Heart right ventricle (tissue), 16 donors: ENCODE measurements at places on chromosomes 4 and X. TPM values are rescaled to one million over a fixed set of nuclear protein-coding genes. Genes with fewer than 3 reads are reported as not detected.
A peak's percentile ranks its signal among the peaks of the same experiment; 100 is the strongest.

Gene FGA
- not detected for total RNA-seq

Gene GLOD5
- total RNA-seq: not detected

Gene MAPK10
- total RNA-seq: 5.9 TPM

Gene CMC4
- total RNA-seq: 23.7 TPM

Gene RASL11B
- total RNA-seq: 1.2 TPM

Gene XIAP
- total RNA-seq: 28.7 TPM

Gene RIPPLY1
- total RNA-seq: not detected

Gene SLC2A9
- total RNA-seq: 5.5 TPM

Gene KLHL34
- total RNA-seq: 2.6 TPM

Gene MAGEB17
- not detected for total RNA-seq

Gene SFRP2
- total RNA-seq: not detected

Gene MSX1
- 3.2 TPM for total RNA-seq

Gene CPZ
- total RNA-seq: not detected

DNA sequence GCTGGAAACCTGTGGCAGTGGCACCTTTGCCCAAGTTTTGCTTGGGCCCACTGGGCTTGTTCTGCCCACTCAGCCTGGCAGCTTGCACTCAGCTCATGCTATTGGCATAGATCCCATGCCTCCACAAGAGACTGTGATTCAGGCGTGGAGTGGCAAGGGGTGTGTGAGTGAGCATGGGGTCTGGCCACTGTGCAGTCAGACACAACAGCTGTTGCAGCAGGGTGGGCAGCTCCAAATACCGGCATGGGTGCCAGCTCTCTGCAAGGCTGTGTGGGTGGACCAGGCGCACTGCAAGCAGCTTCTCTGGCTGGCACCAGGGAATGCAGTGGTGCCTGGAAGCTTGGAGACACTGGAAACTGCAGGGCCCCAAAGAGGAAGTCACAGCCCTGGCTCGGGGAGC is 27.4 kb upstream of the DIPK2B start:
- no peak for DNase-seq

- no peak for DNase-seq
Measured at GRCh38 chr4:139129206-139129605, 47.8 kb downstream of the ELF2 start.

- no peak for DNase-seq
Measured at GRCh38 chr4:8534129-8534528, 46.1 kb upstream of the GPR78 start.

DNA sequence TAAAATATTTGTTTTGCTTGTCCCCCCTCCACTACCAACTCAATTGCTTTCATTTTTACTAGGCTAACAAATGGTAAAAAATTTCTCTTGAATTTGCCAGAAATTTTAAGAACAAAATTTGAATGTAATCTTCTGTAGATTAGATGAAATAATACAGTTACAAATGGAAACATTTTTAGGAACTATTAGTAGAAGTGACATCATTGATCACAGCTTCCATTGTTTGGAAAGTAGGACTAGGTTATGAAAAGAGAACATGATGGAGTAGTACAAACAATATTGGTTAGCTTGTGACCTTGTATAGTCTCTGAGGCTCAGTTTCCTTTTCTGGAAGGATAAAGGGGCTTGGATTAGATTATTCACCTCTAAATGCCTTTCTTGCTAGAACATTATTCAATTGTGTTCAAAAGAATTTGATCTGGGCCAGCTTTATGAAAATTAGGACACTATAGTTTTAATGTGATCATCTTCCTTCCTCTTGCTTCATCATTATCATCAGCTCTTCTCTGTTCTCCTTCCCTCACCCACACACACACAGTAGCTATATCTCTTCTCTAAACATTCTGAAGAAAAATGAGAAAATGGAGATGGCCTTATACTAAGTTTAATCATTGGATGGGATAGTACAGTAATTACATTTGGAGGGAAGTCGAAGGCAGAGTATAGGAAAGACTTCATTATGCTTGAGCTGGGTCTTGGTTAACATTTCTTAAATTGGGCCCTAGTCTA is 9.9 kb downstream of the MTMR1 start:
- no peak for DNase-seq

- DNase-seq: no peak
Measured at GRCh38 chrX:21989384-21989783, 42.7 kb upstream of the PHEX start.

GRCh38 chr4:6217716-6218381 is 17.5 kb upstream of the JAKMIP1 start:
- DNase-seq: no peak

GRCh38 chrX:27163236-27163635 is 299.9 kb downstream of the PPP4R3C start:
- no peak for DNase-seq

- DNase-seq: no peak
Measured at GRCh38 chr4:77872723-77873445, 10.3 kb downstream of the MRPL1 start.

DNA sequence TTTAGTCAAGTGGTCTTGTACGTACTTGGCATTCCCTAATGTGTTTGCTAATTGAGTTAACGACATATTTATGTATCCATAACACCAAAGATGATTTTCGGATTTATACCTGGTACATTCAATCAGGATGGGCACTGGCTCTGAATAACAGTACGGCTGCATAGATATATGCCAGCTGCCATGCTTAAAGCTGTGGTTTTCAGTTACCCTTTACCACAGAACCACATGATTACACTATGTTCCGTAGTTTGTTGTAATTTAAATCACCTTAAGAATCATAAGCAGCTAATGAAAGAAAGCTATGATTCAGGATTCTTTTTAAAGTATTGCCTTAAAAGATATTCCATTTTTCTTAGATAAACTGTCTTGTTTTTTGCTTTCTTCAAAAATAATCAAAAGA is 53.6 kb downstream of the FIP1L1 start:
- no peak for DNase-seq

DNA sequence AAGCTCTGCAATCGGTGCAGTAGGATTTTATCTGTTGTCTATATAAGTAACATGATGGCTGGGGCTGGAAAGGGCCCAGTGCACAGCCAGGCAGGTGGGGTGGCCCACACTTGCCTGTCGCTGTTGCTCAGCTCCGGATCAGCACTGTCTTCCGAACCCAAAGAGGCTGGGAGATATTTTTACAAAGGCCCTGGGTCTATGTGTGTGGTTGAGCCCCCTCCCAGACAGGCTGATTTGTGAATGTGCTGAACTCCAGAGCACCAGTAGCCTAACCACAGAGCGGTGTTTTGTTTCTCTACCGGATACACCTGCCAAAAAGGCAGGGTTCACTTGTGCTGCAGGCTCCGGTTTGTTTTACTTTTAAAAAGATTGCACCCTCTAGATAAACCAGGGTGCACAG is 33.5 kb upstream of the CHRNA9 start:
- no peak for DNase-seq

DNA sequence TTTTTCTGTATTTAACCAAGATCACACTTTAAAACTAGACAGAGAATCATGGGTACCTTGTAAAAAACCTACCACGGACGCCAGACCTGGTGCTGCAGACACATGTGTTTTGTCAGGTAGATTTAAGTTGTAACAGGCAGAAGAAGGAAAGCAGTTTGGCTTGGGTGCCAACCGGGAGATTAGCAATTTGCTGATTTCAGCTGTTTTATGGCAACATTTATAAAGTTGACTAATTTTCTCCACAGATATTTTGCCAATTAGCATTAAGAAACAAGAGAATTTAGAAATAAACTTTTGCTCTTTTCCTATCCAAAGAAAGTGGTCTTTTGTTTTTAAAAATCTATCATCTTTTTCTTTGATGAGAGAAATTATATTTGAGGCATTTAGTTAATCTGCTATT is 76.3 kb upstream of the STOX2 start:
- no peak for DNase-seq

GRCh38 chr4:101348367-101348827 is 1.1 kb upstream of the PPP3CA start:
- DNase-seq: no peak

- peak; percentile 4 for DNase-seq
Measured at GRCh38 chr4:3715855-3716630, 50.1 kb upstream of the ADRA2C start.

DNA sequence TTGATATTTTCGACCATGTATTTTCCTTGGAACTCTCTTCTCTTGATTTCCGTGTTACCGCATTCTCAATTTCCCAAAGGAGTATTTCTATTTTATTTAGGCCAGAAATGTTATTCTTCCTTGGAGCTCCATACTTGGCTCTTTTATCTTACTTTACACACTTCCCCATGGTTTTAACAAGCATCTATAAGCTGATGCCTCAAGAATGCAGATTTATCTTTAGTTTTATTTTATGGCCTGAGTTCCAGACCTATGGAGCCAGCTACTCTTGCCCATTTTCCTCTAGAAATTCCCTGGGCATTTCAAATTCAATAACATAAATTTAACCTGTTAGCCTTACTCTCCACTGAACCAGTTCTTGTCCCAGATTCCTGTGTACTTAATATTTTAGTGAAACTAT is 43.7 kb downstream of the SULT1E1 start:
- DNase-seq: no peak

GRCh38 chrX:69146739-69147138 is 18.5 kb downstream of the PJA1 start:
- no peak for DNase-seq

- no peak for DNase-seq
Measured at GRCh38 chr4:47530801-47531200, 45.7 kb downstream of the ATP10D start.

DNA sequence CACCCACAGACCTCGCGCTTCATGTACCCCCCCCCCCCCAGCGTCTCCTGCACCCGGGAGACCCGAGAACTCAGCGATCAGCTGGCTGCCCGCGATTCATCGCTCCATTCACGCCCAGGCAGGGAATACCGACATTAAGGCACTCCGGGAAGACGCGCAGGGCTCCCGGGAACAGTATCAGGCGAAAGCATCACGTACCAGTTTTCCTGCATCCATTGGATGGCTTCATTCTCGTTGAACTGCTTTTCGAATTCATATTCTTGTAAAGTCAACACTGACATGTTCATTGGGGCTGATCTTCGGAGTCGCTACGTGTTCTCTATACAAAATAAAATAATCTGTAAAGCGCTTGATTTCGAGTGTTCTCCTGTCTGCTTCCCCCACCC is 373 bp downstream of the ELOVL6 start:
- no peak for DNase-seq

DNA sequence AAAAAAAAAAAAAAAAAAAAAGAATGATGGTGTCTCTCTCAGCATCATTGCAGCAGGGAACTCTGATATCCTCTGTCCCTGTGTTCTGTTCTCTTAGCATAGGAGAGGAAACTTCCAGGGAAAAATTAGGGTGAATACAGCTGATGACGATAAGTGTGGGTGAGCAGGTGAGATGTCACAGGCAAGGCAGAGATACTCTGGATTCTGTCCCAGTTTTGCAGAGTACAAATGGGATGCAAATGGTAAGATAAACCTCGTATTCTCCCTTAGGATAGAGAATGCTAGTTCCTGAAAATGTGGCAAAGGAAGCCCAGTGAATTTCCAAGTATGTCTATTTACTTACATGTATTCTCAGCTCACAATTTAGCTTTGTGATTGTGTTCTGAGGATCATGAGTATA is 671.6 kb upstream of the BOD1L1 start:
- no peak for DNase-seq

DNA sequence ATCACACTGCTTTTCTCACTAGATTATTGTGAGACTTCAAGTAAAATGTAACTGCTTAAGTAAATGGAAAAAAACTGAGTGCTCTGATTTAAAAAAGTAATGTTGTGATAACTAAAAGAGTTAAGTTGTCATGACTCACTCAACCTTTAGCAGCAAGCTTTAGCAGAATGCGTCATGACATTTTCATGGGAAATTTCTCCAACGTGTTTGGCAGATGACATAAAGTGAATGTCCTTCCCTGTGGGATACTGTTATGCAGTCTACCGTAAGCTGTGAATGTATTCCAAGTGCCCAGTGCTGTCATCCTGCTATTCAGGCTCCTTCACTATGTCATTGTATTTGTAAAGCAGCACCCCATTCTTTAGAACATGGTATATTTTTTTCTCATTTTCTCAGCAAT is 136.2 kb downstream of the CPXCR1 start:
- DNase-seq: no peak

GRCh38 chr4:180028682-180029081 is 2214.5 kb upstream of the TENM3 start:
- no peak for DNase-seq

DNA sequence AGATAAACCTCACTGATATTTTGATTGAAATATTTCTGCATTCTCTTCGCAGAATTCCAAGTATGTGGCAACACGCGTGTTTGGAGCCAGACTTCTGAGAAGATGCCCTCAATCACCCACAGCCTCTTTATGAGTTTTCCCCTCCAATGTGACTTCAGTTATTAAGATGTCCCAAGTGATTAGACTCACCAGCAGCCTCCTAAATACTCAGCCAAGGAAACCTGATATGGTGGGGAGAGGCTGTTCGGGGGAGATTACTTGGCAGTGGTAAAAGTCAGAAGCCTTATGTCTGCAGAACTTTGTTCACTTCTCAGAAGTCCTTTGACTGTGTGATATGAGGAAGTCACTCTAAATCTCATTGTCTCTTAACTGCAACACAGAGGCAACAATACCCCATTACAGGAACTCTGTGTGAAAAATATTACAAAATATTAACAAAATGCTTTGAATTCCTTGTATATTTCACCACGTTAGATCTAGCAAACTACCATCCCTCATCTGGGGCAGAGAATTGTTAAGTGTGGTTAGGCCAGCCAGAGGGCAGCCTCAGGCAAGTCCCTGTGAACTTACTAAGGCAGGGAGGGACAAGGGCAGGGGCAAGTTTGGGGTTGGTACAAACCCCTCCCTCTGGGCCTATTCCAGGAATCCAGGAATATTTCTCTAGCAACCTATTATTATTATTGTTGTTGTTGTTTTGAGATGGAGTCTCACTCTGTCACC is 151.4 kb upstream of the USP9X start:
- DNase-seq: no peak

GRCh38 chrX:2928583-2929434 is at the start of gene ARSD:
Gene ARSD (minus strand): TSS chrX:2929339. CDS start chrX:2929275, 64 bp downstream.
- peak; percentile 87 for DNase-seq

- no peak for DNase-seq
Measured at GRCh38 chrX:149504226-149504914, 736 bp downstream of the IDS start.

- peak; percentile 22 for DNase-seq
Measured at GRCh38 chr4:3613967-3614730, 81.9 kb upstream of the LRPAP1 start.

GRCh38 chrX:29023207-29023606 is 436.0 kb downstream of the IL1RAPL1 start:
- no peak for DNase-seq
